Activated CD4-positive, alpha-beta memory T cell treated with anti-CD3 and anti-CD28 coated beads, Interleukin-2, amount 10 ng/mL, durations not matched to agents 7 days and 5 days (primary cell): ENCODE measurements at places on chromosomes 5 and 9. TPM values are rescaled to one million over a fixed set of nuclear protein-coding genes. Genes with fewer than 3 reads are reported as not detected.

The GAPT gene
- total RNA-seq = not detected

The IL33 gene
- not detected for total RNA-seq

The LRRC19 gene
- total RNA-seq = not detected

The RNF180 gene
- not detected for total RNA-seq

The LOX gene
- not detected for total RNA-seq

The NAIP gene
- 13.5 TPM for total RNA-seq

The ECSCR gene
- total RNA-seq = 1.1 TPM

The UBE2B gene
- 115 TPM for total RNA-seq

The LCN12 gene
- 2.9 TPM for total RNA-seq

The GABRA6 gene
- total RNA-seq = not detected

The CARD19 gene
- 80.4 TPM for total RNA-seq

The MARCHF11 gene
- total RNA-seq = not detected

The PLK2 gene
- total RNA-seq = 4.2 TPM

- DNase-seq = no peak
Measured at GRCh38 chr9:69122549-69123141, 51.4 kb upstream of the TJP2 start.

DNA sequence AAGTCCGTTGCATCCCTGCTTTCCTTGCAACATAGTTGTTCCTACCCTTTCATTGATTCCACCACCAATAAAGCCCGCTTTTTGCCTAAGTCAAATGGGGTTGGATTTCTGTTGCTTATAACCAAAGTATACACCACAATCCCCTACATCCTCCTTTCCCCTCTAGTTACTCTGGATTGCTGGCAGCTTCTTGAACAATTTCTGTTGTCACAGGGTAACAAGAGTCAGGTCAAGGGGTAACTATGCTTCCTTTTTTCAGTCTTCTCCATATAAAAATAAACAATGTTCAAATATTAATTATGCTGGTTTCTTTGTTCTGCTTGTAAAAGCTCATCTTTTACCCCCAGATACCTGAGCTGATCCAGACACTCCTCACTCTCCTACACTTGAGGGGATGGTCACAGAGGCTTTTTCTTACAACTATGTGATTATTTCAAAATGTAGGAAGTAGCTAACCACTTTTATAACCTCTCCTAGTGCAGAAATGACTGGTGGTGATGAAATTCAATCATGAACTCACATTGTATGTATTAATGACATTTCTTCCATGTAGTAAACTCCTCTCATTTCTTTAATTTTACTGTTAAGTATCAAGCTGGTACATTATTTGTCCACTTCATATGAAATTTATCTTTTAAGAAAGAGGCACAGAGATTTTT, 136.5 kb downstream of the SNX18 start:
- no peak for DNase-seq

DNA sequence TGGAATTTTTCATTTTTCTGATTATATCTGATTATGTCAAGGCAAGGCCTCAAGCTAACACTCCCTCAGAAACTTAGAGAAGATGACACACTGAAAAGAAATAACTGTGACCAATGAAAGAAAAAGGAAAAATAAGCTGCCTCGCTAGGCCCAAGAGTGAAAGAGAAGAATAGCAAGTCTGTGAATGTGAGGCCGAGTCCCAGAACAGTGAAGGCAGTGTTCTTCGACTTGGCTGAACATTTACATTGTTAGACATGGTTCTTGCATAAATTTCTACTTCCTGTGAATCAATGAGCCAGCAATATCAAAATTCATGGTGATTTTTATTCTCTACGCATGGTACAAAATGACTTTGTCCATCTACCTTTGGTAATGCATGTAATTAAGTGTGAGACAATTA, at the start of gene ATP10B:
Gene ATP10B (minus strand): TSS at position 163 of the 400 bp plus-strand sequence. CDS start 164,137 bp downstream, outside the sequence.
- no peak for DNase-seq

DNA sequence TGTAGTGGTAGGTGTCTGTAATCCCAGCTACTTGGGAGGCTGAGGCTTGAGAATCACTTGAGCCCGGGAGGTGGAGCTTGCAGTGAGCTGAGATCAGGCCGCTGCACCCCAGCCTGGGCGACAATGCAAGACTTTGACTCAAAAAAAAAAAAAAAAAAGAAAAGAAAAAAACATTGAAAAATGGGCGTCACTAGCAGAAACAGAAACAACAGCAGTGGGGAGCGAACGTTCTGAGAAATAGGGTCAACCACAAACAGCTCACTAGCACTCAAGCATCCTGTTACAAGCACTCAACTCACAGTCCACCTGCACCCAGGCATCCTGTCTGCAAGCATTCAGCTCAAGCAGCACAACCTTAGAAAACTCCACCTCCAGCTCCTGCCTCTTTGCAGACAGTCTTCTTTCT, 17.2 kb downstream of the TRIM14 start:
- peak; percentile 90 for DNase-seq

DNA sequence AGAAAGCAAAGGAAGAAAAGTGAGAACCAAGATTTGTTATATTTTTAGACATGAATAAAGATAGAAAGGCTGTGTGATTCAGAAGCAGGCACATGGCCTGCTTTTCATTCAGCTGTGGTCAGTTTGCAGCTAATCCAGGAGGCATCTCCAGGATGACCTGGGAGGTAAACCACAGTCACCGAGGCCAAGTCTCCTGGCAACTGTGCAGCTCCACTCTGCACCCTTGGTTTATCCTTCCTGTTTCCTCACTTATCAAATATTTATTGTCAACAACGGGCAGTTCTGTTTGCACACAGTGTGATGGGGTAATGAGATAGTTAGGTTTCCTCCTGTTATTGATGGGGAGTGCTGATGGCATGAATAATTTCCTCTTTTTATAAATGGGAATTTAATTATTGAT, 243.0 kb downstream of the PSAT1 start:
- no peak for DNase-seq

GRCh38 chr5:1401536-1402138, 43.6 kb downstream of the SLC6A3 start:
- DNase-seq = no peak

DNA sequence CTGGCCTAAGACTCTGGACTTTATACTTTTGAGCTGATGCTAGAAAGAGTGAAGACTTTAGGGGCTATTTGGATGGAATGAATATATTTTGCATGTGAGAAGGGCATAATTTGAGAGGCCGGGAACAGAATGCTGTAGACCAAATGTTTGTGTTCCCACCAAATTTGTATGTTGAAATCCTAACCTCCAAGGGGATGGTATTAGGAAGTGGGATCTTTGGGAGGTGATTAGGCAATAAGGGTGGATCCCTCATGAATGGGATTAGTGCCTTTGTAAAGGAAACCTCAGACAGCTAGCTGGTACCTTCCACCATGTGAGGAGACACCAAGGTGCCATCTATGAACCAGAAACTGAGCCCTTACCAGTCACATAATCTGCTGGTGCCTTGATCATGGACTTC, 165.1 kb upstream of the S1PR3 start:
- no peak for DNase-seq

GRCh38 chr9:124635285-124635684, 128.1 kb upstream of the NR5A1 start:
- no peak for DNase-seq

GRCh38 chr9:129613520-129614175, 7.3 kb downstream of the C9orf50 start:
- DNase-seq = no peak

DNA sequence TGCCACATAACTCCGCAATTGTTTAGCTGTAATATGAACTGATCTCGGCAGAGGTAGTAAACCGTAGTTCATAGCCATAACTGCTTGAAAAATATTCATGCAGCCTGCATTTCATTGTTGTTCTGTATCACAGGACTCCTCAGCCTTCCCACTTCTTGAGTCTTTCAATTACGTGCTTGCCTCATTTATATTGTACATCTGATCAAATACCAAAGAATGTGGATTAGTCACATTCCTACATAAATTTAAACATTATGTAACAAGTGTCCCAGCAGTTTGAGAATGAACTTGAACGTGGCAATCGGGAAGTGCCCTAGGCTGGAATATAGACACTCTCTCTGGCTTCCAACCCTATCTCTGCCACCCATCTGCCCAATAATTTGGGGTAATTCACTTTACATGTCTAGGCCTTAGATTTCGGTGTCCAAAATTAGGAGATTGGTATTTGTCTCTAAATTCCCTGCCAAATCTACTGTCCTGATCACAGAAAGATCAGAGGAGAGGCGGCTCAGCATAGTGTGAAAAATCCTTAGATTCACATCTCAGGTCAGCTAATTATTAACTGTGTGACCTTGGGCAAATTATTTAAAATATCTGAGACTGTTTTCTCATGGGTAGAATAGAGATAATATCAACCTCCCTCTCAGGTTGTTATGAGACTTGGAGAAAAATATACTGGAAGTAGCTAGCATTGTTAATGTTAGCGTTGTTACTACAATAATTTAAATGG, 215.1 kb upstream of the RFX3 start:
- DNase-seq = no peak

DNA sequence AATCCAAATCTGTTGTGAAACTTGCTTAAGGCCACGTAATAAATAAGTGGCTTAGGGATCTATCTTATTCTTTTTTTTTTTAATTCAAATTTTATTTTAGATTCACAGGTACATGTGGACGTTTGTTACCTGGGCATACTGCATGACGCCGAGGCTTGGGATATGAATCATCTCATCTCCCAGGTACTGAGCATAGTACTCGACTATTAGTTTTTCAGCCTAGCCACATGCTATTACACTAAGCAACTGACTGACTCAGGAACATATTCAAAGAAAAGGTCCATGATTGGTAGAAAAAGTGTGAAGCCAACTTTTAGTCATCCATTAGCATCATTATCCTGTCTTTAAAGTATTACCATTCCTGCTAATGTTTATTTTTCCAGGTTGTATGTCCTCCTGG, 1103.5 kb upstream of the DMAC1 start:
- DNase-seq = no peak

DNA sequence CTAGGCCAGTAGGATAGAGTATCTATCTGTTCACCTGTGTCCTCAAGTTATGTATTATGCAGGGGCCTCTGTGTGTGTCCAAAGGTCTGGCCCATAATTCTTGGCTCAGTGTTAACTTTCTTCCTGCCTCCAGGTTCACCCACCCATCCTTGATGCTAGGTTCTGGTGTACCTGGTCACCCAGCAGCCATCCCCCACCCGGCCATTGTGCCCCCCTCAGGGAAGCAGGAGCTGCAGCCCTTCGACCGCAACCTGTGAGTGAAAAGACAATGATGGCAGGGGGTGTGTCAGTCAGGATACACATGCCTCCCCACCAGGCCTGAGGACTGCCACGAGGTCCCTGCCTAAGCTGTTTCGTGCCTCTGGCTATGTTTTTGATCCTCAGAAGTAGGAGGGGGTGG, 27.6 kb downstream of the TCF7 start:
- DNase-seq = no peak

GRCh38 chr5:154603011-154603410, 125.0 kb upstream of the HAND1 start:
- no peak for DNase-seq

- DNase-seq = no peak
Measured at GRCh38 chr9:134787601-134788531, 92.7 kb upstream of the FCN2 start.

DNA sequence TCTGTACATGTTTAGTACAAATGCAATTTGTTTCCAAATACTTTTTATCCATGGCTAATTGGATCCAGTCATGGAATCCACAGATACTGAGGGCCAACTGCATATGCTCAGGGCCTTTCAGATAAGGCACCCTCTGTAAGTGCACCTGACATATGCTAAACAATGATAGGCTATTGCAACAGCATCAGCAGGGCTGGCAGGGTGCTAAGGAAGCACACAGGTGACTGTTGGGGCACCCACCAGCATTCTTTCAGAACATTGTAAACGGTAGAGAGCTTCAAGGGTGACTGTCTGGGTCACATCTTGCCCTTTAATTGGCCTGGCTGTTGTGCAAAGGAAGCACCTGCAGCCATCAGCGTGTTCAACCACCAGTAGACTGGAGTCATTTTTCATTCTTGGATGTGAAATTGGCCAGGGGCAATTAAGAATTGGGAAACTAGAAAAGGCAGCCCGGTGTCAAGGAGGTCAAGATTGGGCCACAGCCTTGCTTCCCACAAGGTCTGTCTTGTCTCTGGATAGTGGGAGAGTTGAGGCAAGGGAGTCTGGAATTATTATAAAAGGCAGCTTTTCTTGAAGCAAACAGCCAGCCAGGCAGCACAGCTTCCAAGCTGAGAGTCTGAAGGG, 129.3 kb upstream of the RAI14 start:
- no peak for DNase-seq

GRCh38 chr5:173735184-173735583, 118.7 kb upstream of the BOD1 start:
- DNase-seq = no peak

GRCh38 chr5:7762267-7762666, 88.7 kb downstream of the CFAP90 start:
- no peak for DNase-seq

DNA sequence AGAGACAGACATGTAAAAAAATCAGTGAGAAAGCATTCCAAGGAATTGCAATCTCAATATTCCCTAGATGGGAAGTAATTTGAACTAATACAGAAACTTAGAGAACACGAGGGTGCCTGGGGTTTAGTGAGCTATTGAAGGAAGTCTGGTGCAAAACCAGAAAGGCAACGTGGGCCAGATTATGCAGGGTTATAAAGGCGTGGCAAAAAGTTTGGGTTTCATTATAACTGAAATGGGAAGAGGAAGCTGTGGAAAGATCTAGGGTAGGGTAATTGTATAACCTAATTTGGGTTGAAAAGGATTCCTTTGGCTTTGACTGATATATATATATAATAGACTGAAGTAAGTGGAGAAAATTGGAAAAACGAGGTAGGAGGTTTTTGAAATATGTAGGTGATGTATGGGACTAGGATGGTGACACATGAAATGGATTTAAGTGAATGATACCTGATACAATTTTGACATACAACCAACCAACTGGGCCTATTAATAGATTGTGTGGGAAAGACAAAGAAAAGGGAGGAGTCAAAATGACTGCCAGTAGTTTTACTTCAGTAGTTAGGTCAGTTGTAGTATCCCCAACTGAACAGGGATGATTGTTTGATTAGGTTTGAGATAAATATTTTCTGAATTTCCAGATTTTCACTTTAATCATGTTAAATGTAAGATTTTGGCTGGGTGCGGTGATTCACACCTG, 65.3 kb downstream of the FAM174A start:
- DNase-seq = no peak

- no peak for DNase-seq
Measured at GRCh38 chr5:160278343-160278742, 34.0 kb downstream of the CCNJL start.

- DNase-seq = peak; percentile 60
Measured at GRCh38 chr5:997001-997474, 11.6 kb upstream of the NKD2 start.

GRCh38 chr5:139037732-139038131, 160.4 kb downstream of the SIL1 start:
- DNase-seq = no peak
